NCI-H446 treated with DMSO at 0.1 percent for 48 hours (cell line): ENCODE measurements at places on chromosomes 6 and 20.

DNA sequence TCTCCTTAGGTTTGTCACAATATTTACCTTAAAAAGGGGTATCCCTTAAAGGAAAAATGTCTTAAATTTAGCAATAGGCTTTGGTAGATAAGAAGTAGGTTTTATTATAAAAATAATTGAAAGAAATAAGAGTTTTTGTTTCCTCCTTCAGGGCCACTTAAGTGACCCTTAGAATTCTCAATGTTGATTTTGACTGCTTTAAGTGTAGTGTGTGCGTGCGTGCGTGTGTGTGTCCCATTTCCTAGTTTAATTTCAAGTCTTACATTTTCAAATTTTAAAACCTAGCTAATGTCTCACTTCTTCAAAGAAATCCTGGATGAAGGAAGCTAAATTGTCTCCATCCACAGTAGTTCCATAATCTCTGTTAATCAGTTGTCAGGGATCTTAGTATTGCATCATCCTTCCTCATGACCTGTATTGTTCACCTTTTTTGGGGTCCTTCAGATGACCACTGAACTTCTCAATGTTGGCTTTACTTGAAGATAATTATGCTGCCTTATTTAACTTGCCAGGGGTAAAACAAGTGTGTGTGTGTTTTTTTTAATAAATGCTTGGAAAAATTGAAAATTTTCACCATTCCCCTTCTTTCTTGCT is 50.7 kb upstream of the TFB1M start:
- no peak for DNase-seq

DNA sequence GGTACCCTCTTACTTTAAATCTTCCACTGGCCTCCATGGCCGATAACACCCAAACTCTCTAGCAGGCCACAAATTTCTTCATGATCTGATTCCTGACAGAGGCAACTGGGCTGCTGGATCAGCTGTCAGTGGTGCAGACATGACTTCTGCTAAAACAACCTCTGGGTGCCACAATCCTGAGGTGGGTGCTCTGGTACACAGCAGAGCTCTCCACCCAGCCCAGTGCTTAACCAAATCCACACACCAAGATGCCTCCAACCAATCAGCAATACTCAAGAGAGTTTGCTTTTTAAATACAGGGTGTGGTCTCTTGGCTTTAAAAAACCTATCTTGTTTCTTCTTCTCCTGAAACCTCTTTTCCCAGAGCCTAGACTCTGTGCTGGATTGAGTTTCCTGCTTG is 126.6 kb upstream of the SPACA1 start:
- no peak for DNase-seq

GRCh38 chr20:38156888-38157634 is 8.0 kb downstream of the TGM2 start:
- DNase-seq, result no peak

DNA sequence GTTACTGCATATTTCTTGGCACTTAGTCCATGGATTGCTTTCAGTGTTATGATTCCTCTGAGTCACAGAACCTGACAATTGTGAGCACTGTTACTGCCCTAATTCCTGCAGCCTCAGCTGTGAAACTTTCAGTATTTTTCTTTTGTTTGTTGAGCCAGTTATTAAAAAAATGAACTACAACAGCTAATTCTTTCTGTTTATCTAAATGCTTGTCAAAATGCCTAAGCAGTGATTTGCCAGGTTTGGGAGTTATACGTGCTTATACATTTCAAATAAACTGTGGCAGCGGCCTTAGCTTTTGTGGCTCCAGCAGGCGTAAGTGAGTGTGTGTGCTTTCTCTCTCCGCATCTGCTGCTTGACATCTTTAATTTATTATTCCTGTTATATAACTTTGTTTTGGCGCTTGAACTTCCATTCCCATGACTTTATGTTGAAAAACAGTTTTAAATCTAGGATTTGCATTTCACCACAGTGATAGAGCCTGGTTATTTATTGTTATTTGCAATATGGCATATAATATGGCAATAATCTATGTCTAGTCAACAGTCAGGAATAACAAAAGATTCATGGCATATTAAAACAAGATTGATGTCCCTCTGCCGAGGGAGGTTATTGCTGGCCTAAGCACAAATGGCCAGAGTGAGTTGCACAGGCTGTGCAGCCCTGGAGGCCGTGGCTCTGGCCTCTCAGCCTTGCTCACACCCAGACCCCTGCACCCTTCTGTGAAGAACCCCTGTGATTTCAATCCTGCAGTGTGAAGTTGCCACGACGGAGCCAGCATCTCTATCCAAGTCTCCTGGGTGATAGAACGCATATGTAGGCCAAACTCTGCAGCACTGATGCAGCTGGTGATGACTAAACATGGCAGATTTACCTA is 303.4 kb downstream of the THBS2 start:
- no peak for DNase-seq

DNA sequence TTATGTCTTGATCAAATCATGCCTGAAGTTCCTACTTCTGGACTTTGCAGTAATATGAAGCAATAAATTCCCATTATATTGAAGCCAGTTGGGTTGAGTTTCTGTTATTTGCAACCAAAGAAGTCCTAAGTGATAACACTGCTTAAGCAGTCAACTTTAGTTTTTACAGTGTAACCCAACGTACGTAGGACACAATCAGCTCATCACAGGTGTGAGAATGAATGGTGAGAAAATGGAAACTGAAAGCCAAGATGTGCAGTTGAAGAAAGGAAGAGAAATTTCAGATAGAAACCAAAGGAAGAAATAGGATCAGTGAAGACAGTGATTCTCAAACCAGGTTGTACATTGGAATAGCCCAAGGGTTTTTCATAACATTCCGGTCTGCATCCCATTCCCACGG is 211.4 kb upstream of the ZFP64 start:
- DNase-seq, result no peak

DNA sequence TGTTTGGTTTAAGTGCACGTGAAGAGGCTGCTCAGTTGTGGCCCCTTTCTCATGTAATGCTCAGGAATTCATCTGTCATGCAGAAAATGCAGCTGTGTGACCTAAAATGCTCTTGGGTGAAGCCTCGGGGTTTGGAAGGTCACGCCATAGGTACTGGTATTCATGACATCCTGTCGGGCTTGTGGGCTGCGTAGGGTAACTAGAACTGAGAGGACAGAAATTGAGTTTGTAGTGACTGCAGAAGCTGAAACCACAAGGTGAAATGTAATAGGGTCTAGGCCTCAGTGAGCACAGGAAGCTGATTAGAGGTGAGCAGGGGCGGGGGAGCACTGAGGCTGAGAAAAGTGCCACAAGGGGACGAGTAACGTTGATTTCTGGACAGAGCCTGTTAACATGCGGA is 128.8 kb downstream of the SOBP start:
- DNase-seq, result no peak

DNA sequence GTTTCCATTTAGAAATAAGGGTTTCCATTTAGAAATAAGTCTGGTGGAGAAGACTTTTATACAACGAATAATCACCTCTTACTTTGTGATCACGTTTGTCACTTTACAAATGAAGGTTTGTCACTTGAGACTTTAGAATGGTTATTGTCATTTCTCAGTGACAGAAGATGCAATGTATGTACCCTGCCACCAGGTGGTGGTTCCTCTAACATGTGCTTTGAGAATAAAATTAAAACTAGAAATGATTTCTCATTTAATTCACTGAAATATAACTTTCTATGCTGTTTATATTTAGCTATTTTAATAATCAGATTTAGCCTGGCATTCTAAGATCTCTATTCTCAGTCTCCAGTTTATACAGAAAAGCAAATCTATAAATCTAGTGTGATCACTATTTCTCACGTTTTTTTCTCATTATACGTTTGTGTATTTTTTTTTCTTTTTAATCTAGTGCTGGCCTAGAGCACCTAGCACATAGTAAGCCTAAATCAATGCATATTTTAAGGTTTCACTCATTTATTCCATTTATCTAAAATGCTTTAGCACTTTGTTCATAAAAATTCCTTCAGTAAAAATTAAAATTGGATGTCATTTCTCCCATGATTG is 57.4 kb upstream of the TFAP2D start:
- DNase-seq, result no peak

DNA sequence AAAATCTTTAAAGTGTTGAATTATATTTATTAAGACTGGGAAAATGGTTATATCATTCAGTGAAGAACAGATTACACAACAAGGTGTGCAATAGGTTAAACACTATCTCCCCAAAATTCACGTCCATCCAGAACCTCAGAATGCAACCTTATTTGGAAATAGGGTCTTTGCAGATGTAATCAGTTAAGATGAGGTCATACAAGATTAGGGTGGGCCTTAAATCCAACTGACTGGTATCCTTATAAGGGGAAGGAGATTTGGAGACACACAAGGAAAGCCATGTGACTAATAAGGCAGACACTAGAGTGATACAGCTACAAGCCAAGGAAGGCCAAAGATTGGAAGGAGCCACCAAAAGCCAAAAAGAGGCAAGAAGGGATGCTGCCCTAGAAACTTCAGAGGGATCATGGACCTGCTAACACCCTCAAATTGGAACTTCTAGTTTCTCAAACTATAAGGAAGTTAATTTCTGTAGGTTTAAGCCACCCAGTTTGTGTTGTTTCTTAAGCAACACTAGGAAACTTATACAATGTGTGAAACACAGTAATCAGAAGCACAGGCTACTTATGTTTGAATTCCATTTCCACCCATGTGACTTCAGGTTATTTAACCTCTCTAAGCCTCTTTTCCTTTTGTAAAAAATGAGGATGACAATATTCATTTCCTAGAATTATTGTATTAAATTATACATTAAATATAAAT is 16.9 kb downstream of the ILRUN start:
- DNase-seq, result no peak

DNA sequence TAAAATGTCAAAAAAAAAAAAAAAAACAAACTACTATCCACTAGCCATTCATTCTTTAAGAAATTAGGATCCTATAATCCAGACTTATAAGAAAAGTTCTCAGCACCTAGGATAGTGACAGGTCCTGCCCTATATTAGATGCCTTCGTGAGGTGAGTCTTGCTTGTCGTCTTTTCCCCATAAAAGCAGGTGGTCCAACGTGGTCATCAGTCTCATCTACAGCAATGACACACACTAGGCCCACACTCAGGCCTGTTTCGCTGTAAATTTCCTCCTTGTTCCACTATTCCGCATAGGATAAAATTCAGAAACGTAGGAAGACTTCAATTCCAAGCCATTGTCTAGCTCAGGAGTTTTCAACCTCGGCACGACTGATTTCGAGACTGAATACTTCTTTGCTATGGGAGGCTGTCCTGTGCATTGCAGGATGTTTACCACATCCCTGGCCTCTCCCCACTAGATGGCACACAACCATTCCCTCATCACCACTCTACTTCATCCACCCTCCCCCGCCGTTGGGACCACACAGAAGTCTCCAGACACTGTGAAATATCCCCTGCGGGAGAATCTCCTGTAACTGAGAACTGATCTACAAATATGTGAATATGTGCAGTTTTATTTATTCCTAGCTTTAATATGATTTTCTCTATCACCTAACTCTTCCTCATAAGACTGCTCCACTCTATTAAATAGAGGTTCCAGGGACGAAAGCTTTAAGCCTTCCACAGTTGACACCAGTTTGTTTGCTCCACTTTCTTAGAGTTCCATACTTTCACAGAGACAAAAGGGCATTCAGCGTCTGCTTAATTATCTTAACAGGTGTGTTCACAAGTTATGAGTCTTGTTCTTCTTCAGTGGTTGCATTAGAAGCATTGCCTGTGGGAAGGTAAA is 346.3 kb downstream of the BMP2 start:
- no peak for DNase-seq

- DNase-seq, result no peak
Measured at GRCh38 chr6:125700581-125701353, 48.7 kb upstream of the HEY2 start.

GRCh38 chr20:50194422-50194830 is 3.8 kb downstream of the CEBPB start:
- DNase-seq, result no peak

DNA sequence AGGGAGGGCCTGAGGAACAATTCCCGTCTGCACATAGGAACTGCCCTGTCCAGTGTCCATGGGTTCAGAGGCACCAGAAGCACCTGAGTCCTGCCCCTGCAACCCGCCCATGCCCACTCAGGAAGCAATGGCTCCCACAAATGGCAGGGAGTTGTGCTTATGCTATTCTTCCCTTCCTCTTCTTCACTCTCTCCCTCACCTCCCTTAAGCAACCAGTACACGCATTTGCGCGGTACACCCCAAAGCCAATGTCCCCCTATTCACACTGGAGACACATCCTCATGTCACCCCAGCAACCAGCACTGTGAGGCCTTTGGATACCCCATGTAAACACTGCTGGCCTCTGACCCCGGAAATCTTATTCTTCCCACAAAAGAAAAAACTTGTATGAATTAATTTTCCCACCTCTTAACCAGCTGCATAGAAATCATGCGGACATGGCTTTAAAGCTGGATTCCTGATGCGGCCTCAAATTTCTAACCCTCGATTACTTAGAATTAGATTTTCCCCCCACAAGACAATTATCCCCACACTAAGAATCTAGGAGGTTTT is 30.9 kb downstream of the FYN start:
- DNase-seq, result no peak

GRCh38 chr6:41519745-41520699 is 26.2 kb upstream of the FOXP4 start:
- no peak for DNase-seq

DNA sequence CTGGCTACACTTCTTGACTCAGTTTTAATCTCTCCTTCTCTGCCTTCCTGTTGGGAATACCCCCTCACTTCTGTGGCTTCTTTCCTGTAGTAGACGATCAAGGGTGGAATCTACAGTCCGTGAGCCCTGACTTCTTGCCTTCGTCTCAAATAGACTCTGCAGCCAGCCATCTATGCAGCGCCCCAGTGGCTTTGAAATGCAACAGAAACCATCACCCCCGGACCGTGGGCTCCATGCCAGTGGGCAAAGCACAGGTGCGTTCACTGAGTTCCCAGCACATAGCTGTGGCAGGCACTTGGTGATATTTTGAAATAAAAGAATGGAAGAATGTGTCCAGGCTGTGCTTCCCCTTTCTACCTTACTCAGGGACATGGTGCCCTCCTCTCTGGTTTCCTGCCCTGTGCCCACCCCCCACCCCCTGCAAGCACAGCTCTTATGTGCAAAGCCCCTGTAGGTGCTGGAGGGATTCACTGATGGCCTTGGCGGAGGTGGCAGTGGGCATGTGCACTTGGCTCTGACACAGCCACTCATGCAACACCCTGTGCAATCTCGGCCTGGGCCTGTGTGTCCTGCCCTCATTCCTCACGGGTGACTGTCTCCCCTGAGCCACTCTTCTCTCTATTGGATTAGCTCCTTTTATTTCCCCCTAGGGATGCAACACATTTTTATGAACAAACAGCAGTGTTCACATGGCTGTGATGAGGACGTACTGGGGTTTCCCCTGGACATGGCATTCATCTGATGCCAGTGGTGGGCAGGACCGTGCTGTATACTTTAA is 5.5 kb upstream of the CDSN start:
- no peak for DNase-seq

GRCh38 chr6:79240509-79240908 is 6.0 kb upstream of the HMGN3 start:
- DNase-seq, result no peak

- no peak for DNase-seq
Measured at GRCh38 chr6:154578004-154578559, 67.6 kb upstream of the CNKSR3 start.

- DNase-seq, result no peak
Measured at GRCh38 chr6:35068644-35069043, 72.5 kb downstream of the TCP11 start.
